ENCODE measurements at places on chromosomes 3 and 15.

- no peak for DNase-seq
Measured at GRCh38 chr3:58403513-58404109, 30.0 kb downstream of the PDHB start.

- DNase-seq: no peak
Measured at GRCh38 chr15:101001056-101001455, 81.9 kb downstream of the LRRK1 start.

DNA sequence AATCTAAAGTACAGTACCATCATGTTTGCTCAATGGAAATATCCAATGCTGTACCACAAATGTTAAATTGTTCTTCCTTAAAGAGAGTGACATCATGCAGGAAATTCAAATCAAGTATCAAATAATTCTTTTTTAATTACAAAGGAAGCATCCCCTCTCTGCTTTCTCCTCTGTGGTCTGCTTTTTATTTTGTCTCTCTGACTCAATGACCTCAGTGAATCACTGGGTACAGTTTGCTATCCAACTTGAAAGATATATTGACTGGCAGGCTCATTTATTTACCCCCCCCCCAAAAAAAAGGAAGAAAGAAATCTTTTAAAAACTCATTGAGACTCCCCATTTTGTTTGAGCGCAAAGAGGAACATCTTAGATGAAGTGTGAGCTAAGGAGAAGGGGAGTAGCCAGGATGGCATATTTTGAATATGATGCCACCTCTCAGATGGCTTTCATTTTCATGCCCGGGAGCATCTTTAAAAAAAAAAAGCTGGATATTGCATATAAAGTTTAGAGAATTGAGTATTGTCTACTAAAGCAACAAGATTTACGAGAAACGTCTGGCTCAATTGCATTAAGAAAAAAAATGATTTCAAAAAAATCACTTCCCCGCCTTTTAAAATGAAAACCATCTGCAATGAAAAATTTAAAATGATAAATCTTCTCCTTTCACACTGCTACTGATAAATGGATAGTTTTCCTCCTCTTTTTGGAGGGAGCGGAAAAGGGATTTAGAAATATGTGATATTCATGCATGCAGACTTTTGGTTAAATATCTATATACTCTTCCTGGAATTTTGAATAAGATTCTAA is 307.1 kb upstream of the DPH6 start:
- DNase-seq: no peak

DNA sequence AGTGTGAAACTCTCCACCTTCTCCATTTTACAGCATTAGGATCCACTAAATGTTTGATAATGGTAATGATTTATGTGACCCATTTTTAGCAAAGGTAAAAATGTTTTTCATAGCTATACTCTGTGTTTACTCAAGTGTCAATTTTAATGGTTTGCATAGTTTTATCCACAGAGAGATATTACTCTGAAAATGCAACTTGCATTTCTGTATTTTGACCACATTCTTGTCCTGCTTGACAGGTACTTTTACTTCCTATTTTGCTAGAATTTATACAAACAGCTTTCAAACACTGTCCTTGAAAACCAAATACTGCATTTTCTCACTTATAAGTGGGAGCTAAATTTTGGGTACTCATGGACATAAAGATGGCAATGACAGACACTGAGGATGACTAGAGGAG is 62.9 kb downstream of the SERPINI1 start:
- no peak for DNase-seq
